Ascending aorta (tissue), 2 donors: ENCODE measurements at places on chromosomes 1 and 21. TPM values are rescaled to one million over a fixed set of nuclear protein-coding genes. Genes with fewer than 3 reads are reported as not detected.

GRCh38 chr1:193079187-193079586, 19.8 kb downstream of the RO60 start:
- DNase-seq, result no peak

DNA sequence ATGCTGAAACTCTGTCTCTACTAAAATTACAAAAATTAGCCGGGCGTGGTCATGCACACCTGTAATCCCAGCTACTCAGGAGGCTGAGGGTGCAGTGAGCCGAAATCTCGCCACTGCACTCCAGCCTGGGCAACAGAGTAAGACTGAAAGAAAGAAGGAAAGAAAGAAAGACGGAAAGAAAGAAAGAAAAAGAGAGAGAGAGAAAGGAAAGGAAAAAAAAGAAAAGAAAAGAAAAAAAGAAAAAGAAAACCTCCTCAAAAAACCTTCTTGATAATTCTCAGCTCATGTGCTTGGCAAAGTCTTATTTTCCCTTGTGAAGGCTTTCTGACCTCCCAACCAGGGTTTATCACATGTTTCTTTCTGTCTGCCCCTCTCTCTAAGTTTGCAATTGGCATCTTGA, 7.3 kb downstream of the NID1 start:
- no peak for DNase-seq

DNA sequence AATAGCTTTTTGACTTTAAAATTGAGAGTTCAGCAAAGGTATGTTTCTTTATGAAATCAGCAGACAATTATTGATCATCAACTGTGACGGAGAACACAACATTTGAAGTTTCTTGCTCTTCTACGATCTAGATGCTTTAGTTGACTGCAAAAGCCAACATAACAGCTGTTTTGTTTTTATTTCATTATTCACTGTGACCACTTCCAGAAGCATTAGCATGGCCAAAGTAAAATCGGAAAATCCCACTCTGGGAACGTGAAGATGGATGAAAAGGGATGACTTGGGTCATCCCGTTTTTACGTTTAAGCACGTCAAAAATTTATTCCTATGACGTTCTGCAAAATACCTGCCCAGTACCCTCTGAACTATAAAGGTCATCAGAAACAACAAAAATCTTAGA, 833.0 kb upstream of the ADAMTS5 start:
- DNase-seq, result no peak

Gene ELAPOR1
- not detected for total RNA-seq

Gene PKLR
- total RNA-seq, result not detected

Gene PLA2G2F
- not detected for total RNA-seq

GRCh38 chr1:47767741-47768100, 229.5 kb downstream of the TRABD2B start:
- DNase-seq, result no peak

- DNase-seq, result no peak
Observed at GRCh38 chr1:157995583-157996169, 2.2 kb downstream of the KIRREL1 start.

Gene TSPAN1
- total RNA-seq, result 8.9 TPM

DNA sequence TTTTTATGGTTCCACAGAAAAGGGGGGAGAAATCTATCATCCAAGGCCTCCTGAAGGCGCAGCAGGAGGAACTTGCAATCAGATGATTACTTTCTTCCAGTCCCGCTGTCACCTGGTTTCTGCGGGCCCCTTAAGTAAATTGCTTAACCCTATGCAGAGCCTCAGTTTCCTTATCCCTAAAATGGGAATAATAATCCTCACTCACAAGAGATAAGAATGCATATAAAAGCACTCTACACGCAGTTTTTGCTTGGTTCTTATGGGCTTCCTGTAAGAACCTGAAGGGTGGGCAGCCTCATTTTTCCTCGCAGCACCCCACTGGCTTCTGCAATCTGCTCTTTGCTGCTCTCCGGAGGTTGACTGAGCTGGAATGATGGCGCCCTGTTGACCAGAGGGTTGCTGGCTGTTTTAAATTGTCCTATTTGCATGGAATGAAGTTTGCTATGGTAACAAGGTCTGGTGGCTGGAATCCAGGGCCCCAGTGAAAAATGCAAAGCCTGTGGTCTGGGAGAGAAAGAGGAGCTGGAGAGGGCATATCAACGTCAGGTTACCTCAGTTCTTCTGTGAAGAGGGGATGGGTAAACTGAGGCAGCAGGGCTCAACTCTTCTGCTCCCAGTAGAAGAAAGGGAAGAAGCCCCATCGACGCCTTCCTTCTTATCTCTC, 1.0 kb upstream of the KAZN start:
- no peak for DNase-seq

DNA sequence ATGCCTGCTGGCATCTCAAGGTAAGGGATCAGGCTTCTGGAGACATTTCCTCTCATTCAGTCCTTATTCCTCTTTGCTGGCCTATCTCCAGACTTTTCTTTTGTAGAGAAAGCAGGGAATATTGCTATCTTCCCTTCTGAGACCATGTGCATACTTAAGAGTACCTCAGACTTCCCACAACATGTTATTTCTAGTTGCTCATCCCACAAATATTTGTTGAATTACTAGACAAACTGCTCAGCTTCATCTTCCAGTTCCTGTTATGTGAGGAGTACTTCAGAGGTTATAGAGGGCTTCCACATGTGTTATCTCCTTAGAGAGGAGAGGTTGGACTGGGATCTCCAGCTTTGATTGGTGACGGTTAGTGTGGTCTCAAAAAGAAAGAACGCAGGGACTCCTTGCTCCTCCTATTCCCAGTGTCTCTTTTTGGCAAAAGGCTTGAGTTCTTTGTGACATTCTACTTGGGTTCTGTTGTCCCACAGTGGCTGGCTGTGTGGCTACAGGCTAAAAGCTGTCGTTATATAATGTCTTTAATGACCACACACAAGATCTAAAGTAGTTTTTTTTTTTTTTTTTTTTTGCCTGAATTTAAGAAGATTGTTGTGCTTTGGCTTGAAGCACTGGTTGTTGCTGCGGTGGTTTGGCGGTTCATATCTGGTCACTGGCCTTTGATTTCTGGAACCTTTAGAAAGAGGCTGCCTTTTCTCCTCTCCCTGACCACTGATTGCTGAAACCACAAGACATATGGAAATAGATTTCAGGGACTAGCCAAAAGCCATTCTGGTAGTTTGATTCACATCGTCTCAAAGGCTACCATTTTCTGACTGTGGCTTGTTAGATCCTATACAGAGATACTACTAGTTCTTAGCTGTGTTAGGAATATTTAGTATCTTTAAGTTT, 78.7 kb downstream of the FGGY start:
- DNase-seq, result no peak

- DNase-seq, result no peak
Observed at GRCh38 chr21:35020902-35021301, 28.2 kb downstream of the RUNX1 start.
